ENCODE measurements at places on chromosomes 7 and 10.

- DNase-seq = peak; percentile 70
Measured at GRCh38 chr10:102643336-102644065, 778 bp upstream of the TRIM8 start.

- DNase-seq = peak; percentile 51
Measured at GRCh38 chr10:129962872-129963640, 1.0 kb downstream of the EBF3 start.

GRCh38 chr7:123220396-123220795 is 20.6 kb upstream of the SLC13A1 start:
- DNase-seq = no peak

GRCh38 chr7:28328146-28328545 is 84.2 kb upstream of the CREB5 start:
- no peak for DNase-seq

DNA sequence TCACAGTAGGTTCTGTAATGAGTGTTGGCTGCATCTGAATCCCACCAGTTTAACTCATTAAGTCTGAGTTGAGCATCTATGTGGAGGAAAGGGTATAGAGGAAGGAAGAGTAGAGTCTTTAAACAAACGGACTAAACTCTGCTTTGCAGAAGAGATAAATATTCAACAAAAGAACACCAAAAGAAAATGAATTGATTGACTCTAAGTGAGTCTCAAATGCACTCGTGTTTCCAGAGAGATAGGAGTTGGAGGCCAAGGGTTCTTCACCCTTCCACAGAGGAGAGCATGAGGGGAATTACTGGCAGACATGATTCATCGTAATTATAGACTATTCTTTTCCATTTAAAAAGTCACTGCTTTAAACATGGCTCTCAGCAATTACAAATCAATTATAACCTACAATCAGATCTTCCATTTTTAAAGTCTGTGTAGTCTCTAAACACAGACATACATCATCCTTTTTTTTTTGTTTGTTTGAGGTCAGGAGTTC is 56.3 kb downstream of the PLPP4 start:
- DNase-seq = no peak

DNA sequence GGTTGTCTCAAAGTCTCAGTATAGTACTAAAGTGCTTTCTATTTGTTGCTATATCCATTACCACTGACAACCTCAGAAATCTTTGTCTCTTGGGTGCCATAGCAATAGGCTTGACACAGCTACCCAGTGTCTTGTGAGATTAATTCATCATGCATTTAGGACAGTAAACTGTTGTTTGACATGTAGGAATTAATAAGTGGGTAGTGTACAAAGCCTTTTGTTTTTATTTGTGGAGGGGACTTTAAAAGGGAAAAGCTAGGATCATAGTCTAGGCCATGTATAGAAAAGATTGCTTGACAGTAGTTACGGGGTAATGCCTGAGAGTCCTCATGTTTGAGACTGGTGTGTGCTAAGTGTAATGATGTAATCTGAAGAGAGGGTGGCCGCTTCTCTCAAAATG is 102.6 kb upstream of the AGR3 start:
- DNase-seq = no peak

All from AG20443 (cell line).